Umbilical cord (tissue), 2 donors: ENCODE measurements at places on chromosomes 6 and 20. TPM values are rescaled to one million over a fixed set of nuclear protein-coding genes. Genes with fewer than 3 reads are reported as not detected.

SAMD5 gene
- 21.2 TPM for total RNA-seq

SLC29A1 gene
- 11.1 TPM for total RNA-seq

PGC gene
- 0.96 TPM for total RNA-seq

LHFPL5 gene
- total RNA-seq = 0.24 TPM

SPATS1 gene
- total RNA-seq = not detected

BEND3 gene
- total RNA-seq = 2.2 TPM

STAU1 gene
- 36.1 TPM for total RNA-seq

POU5F1 gene
- 4.1 TPM for total RNA-seq

SAPCD1 gene
- total RNA-seq = not detected

DEFB113 gene
- not detected for total RNA-seq

APCDD1L gene
- total RNA-seq = 7.7 TPM

PGM3 gene
- 99.9 TPM for total RNA-seq

WFDC10B gene
- not detected for total RNA-seq

IMPG1 gene
- 1.2 TPM for total RNA-seq

TOX2 gene
- total RNA-seq = not detected

ANKRD66 gene
- total RNA-seq = 9.4 TPM

CCN2 gene
- 376 TPM for total RNA-seq

AGER gene
- 2.9 TPM for total RNA-seq

COL11A2 gene
- total RNA-seq = 0.72 TPM

ULBP3 gene
- total RNA-seq = not detected

CNBD2 gene
- total RNA-seq = 0.48 TPM

DNA sequence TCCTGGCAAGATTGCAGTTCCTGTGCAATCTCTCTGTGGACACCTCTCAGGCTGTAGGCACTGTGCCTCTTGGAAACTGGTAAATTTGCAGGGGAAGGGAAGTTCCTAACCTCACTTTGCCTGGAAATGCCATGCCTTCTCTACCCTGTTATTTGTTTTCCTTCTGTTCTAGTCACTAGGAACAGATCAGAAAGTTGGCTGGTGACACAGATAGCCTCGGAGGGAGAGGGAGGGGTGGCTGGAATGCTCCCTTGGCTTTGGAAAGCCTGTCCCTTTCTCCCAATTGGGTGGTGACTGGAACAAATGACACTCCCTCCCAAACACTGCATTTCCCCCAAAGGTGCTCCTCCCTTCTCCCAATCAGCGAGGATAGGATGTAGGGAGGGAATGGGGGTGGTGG is 131.5 kb upstream of the F13A1 start:
- DNase-seq = no peak

- DNase-seq = no peak
Measured at GRCh38 chr20:33915726-33916331, 77.9 kb upstream of the RALY start.

DNA sequence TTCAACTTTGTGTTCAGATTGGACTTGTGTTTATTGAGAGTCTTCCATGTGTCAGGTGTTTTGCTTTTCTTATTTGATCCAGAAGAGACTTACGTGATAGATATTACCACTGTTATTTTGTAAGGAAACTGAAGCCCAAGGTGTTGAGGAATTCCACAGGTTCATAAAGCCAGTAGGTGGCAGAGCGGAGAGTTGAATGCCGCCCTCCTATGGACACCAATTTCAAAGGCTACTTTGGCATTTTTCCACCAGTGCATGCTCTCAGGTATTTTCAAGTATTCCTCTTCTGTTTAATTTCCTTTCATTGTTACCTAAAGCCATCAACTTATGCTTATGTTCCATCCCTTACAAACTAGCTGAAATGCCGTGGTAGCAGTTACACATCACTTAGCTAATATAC is 14.0 kb upstream of the COL10A1 start:
- no peak for DNase-seq

- DNase-seq = no peak
Measured at GRCh38 chr6:15086348-15087158, 159.3 kb upstream of the JARID2 start.

DNA sequence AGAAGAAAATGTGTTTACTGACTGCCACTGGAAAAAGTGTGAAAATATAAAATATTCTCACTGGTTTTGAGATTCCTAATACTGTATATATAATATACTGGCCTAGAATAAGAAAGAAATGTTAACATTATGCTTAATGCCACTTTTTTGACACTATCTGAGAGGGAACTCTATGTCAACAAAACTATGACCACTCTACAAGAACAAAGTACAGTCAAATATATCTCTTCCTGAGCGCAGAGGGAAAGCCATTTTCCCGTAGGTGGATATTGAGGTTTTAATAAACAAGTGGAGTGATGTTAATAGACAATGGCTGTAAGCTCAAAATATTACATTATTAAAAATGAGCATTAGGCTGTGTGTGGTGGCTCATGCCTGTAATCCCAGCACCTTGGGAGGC is 24.9 kb downstream of the LYRM4 start:
- DNase-seq = no peak

- DNase-seq = no peak
Measured at GRCh38 chr6:170221753-170222400, 69.0 kb downstream of the DLL1 start.

GRCh38 chr6:143034689-143035334 is 25.9 kb upstream of the AIG1 start:
- DNase-seq = no peak

- DNase-seq = no peak
Measured at GRCh38 chr6:159170333-159170672, 1.1 kb downstream of the FNDC1 start.

- no peak for DNase-seq
Measured at GRCh38 chr6:4129446-4129845, 5.9 kb downstream of the ECI2 start.

GRCh38 chr6:12804952-12805645 is 88.5 kb downstream of the PHACTR1 start:
- no peak for DNase-seq

DNA sequence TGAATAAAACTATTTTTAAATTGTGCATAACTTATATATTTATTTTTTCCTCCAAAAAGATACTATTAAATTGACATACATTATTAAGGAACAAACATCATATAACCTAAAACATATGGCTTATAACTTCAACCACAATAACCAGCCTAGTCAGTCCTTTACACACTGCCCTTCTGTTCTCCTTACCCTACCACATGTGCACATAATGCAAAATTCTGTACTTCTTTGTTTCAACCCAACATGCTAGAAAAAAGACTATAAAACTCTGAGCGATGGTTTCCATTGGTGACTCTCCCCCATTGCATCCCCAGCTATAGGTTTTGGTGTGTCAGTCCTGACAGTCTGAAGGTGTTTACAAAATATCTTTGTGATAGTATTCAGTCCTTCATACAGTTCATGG is 14.8 kb upstream of the TTK start:
- DNase-seq = no peak

GRCh38 chr20:59692139-59692538 is 87.8 kb downstream of the PHACTR3 start:
- DNase-seq = no peak

GRCh38 chr6:53010504-53010903 is 15.4 kb upstream of the GSTA4 start:
- no peak for DNase-seq

DNA sequence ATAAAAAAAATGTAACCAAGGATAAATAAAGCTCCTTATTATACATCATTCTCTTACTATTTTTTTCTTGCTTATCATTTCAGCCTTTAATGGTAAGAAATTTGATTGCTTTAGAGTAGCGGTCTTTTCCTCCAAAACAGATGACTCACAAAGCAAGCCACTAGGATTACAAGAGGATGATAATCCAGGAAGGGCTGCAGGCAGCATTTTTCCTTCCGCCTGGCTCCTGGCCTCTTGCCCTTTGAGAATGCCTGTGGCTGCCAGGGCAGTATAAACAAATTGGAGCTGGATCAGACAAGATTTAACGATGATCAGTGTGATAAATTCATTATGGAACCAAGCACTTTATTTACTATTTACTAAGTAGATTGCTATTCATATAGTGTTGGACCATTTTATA is 9.7 kb upstream of the FBXL4 start:
- peak; percentile 79 for DNase-seq

- no peak for DNase-seq
Measured at GRCh38 chr20:57558614-57559288, 2.2 kb upstream of the PCK1 start.

DNA sequence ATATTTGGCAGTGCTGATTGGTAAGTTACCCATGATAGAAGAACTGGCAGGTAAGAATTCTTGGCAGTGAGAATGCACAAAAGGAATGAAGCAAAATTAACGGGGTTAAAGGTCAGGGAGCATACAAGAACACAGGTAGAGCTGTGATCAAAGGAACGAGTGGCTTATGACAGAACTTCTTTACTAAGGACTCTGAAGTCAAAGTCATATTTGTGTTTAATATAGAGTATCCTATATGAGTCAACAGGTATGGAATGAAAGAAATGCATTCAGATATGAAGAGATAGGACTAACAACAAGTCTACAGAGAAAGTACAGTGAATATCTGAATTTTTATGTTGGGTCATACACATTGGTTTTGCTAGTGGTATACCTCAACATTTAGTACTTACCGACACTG is 209.0 kb upstream of the CITED2 start:
- no peak for DNase-seq

DNA sequence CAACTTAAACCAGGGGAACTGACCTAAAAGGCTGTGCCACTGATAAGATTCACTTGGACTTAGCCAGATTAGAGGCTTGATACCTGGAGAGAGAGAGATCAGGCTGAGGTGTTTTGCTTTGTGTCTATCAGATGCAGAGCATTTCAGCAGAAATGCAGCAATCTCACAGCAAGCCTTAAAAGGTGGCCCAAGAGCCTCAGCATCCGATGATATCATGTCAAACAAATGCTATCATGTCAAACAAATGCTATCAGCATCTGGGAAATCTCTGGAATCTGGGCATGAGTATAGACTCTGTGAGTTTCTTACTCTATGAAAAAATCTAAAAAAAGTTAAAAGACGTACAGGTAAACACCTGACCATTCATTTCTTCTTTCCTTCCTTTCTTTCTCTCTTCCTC is 718.9 kb downstream of the EYS start:
- DNase-seq = peak; percentile 56

- no peak for DNase-seq
Measured at GRCh38 chr20:33640287-33640686, 21.8 kb upstream of the C20orf144 start.

- DNase-seq = no peak
Measured at GRCh38 chr6:39561536-39562266, 163.5 kb downstream of the KIF6 start.

GRCh38 chr20:10978713-10979112 is 304.9 kb upstream of the JAG1 start:
- DNase-seq = no peak

- DNase-seq = no peak
Measured at GRCh38 chr20:35941620-35942019, 12.7 kb downstream of the SCAND1 start.

- DNase-seq = no peak
Measured at GRCh38 chr6:168315596-168315995, 4.0 kb downstream of the DACT2 start.

DNA sequence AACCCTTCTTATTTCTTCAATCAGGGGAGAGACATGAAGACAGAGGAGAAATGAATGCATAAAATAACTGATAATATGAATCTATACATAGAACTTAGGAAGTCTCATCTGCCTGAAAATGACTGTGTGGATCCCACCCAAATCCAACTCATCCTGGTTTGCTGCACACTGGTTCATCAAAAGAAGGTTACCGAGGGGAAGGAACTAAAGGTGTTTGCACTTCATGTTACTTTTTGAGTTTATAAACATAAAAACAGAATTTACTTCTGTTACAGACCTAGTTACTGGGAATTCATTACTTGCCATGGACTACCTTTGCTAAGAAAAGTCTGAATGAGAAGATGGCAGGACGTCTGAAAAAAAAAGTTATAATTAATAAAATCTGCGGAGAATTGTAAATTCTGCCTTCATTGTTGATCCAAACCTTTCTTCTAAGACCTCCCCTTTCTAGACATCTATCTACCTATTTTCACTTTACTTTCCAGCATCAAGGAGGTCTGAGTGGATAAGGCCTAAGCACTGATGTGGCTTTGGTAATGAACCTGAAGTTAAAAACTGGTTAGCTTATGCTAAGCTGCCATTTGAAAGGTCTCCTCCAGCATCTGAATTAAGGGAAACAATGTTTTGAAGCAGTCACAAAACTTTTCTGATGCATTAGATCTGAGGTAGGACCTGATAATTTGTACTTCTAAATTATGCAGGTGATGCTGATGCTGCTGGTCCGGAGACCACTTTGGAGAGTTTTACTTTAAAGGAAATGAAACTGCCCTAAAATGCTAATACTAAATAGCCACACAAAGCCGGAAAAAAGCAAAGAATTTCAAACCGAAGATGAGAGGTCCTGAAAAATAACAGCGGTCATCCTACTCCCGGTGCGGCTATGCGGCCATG is 84.0 kb downstream of the HFE start:
- DNase-seq = no peak

- no peak for DNase-seq
Measured at GRCh38 chr6:49551078-49551865, 804 bp downstream of the C6orf141 start.

DNA sequence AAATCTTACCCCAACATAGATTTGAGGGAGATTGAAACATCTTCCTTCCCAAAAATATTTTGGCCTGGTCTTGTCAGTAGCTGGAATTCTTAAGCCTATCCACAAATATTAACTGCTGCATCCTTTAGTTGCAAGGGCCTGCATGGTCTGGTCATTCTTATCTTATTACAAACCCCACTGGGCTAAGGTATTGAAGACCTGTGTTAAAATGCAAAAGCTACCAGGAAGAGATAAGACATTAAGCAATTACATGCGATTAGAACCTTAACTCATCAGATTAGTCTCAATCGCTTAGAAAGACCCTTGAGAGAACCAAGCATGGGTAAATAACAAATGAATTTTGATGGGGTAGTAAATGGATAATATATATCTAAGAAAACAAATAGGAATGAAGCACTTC is 426.6 kb downstream of the FRK start:
- no peak for DNase-seq

- no peak for DNase-seq
Measured at GRCh38 chr20:39378776-39379175, 416.6 kb downstream of the DHX35 start.

GRCh38 chr6:133390168-133390567 is 149.0 kb downstream of the EYA4 start:
- DNase-seq = no peak

GRCh38 chr6:142844065-142844755 is 100.8 kb downstream of the HIVEP2 start:
- no peak for DNase-seq

GRCh38 chr20:51563486-51564332 is 21.2 kb upstream of the NFATC2 start:
- peak; percentile 93 for DNase-seq

DNA sequence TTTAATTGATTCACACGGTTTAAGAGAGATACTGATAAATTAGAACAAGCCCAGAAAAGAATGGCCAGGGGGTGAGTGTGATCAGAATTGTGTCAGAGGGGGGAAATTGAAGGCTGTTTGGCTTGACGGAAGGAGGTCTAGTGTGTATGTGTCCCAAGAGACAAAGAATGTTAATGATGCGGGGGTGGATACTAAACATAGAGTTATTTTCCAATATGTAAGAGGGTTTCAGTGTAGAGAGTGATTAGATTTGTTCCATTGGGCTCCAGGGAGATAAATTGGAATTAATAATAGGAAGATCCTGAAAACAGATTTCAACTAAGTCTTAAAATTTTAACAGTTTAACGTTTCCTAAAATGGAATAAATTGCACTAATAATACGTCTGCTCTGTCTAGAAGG is 38.1 kb upstream of the UTRN start:
- no peak for DNase-seq

- no peak for DNase-seq
Measured at GRCh38 chr6:55011034-55011433, 163.3 kb upstream of the HCRTR2 start.

- DNase-seq = no peak
Measured at GRCh38 chr6:139944131-139944530, 569.7 kb upstream of the CITED2 start.
